ENCODE measurements at places on chromosomes 2 and 18. TPM values are rescaled to one million over a fixed set of nuclear protein-coding genes. Genes with fewer than 3 reads are reported as not detected.

ANKRD30B gene
- polyA plus RNA-seq = 0.62 TPM

DBI gene
- polyA plus RNA-seq = 219 TPM

DSG4 gene
- polyA plus RNA-seq = not detected

THUMPD2 gene
- polyA plus RNA-seq = 26.4 TPM

OTOF gene
- 0.23 TPM for polyA plus RNA-seq

CD8B2 gene
- 0.23 TPM for polyA plus RNA-seq

VIT gene
- 0.13 TPM for polyA plus RNA-seq

SLC14A1 gene
- 1.7 TPM for polyA plus RNA-seq

LRRTM1 gene
- 19.8 TPM for polyA plus RNA-seq

DDX1 gene
- polyA plus RNA-seq = 192 TPM

HRH4 gene
- polyA plus RNA-seq = 0.17 TPM

COL4A3 gene
- polyA plus RNA-seq = 79.8 TPM

CSRNP3 gene
- 11.0 TPM for polyA plus RNA-seq

NEURL3 gene
- 4.1 TPM for polyA plus RNA-seq

EML6 gene
- 20.4 TPM for polyA plus RNA-seq

AFF3 gene
- 26.6 TPM for polyA plus RNA-seq

PAX3 gene
- 0.12 TPM for polyA plus RNA-seq

CTAGE1 gene
- 0.05 TPM for polyA plus RNA-seq

Measured in left kidney (tissue), 8 donors.